ENCODE measurements at places on chromosomes 12 and 14.
A peak's percentile ranks its signal among the peaks of the same experiment; 100 is the strongest.

DNA sequence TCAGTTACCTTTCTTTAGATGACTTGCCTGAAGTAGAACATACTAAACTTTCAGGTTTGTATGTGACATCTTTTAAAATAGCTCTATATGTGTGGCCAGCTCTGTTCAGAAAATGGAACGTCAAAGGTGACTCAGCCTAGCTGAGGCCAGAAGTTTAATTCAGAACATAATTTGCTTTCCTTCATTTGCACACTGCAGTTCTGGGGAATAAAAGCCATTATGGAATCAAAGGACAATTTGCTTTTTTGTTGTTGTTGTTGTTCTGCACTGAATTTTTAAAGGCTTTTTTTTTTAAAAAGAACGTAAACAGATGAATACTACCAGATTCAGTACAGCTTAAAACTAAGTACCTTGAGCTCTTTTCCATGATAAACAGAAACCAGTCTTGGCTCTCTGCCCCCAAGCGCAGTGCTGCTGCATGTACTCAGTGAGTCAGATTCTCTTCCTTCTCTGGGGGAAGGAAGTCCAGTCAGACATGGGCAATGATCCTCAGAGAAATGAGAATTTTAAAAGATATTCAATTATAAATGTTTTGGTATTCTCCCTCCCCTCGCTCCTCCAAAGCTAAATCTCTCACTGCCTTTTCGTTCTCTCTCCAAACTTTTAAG is 644.2 kb downstream of the NOVA1 start:
- no peak for DNase-seq

- DNase-seq, result no peak
Measured at GRCh38 chr14:55077170-55078151, 26.0 kb downstream of the MAPK1IP1L start.

- no peak for DNase-seq
Measured at GRCh38 chr14:86777963-86778602, 1214.9 kb downstream of the GALC start.

DNA sequence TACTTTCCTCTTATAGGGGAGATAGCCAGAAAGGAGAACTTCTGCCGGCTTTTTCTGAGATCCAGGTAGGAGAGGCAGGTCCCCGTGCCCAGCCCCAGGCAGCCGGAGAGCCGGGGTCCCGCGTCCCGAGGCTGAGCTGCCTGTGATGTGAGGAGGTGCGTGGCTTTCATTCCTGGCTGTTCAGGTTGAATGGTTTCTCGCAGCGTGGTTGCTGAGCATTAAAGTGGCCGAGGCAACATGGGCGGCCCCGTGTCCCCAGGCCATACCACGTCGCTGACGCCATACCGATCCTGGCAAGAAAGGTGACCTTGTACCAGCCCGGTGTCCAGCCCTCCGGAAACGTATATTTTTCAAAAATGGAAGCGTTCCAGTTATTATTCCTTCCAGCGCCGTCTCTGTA is 116.7 kb upstream of the MYL2 start:
- no peak for DNase-seq

GRCh38 chr12:118501489-118501888 is 125.1 kb downstream of the SUDS3 start:
- DNase-seq, result no peak

- peak; percentile 99 for DNase-seq
Measured at GRCh38 chr12:58639318-58639934, 280.9 kb downstream of the LRIG3 start.

DNA sequence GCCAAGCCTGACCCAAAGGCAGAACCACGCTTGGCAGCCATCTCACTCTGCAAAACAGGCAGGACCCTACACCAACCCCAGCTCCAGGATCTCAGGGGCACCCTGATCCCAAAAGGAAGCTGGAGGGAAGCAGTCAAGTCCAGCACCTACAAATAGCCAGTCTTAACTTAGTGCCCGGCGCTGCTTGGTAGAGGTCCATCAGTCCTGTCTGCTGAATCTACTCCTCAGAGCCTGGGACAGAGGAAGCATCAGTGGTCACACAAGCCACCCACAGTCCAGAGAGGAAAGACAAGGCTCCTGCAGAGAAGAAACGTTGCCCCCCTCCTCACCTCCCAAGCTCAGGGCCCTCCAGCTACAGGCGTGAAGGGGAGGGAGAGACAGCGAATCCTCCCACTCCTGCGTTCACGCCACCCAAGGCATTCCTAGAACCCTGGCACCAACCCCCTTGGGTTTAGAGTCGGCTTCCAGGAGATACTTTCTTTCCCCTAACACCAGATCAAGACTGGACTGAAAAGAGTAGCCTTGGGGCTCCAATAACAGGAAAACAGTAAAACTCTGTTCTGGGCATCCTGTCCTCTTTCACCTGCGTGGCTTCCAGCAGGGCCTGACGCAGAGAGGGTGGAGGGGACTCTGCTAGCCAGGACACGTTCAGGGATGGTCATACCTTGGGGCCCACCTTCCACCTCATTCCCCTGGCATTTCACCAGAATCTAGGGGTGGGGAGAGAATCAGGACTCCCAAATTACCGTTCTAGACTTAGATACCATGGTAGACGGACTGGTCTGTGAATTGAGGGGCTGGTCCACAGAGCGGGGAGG is 1.2 kb downstream of the PXN start:
- no peak for DNase-seq

DNA sequence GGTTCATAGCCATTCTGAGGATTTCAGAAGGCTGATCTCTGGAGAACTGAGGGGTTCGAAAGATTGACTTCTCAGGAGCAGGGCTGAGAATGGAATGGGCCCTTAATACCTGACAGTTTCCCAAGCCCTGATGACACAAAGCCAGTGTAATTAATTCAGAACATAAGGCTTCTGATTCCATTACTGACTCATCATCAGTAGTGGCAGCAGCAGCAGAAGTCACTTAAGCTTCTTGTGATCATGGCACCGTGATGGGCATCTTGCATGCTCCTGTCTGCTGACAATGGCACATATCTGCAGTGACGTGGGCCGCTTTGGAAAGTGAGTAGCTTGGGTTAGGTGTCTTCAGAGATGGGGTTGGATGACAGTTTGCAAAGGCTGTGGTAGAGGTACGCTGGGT is 38.2 kb upstream of the GSG1 start:
- DNase-seq, result no peak

- no peak for DNase-seq
Measured at GRCh38 chr14:95204705-95205104, 47.4 kb upstream of the DICER1 start.

- no peak for DNase-seq
Measured at GRCh38 chr14:94769391-94770250, at the start of gene GSC. TSS of gene GSC (minus strand) at chr14:94770113. CDS start at chr14:94770015, 98 bp downstream.

DNA sequence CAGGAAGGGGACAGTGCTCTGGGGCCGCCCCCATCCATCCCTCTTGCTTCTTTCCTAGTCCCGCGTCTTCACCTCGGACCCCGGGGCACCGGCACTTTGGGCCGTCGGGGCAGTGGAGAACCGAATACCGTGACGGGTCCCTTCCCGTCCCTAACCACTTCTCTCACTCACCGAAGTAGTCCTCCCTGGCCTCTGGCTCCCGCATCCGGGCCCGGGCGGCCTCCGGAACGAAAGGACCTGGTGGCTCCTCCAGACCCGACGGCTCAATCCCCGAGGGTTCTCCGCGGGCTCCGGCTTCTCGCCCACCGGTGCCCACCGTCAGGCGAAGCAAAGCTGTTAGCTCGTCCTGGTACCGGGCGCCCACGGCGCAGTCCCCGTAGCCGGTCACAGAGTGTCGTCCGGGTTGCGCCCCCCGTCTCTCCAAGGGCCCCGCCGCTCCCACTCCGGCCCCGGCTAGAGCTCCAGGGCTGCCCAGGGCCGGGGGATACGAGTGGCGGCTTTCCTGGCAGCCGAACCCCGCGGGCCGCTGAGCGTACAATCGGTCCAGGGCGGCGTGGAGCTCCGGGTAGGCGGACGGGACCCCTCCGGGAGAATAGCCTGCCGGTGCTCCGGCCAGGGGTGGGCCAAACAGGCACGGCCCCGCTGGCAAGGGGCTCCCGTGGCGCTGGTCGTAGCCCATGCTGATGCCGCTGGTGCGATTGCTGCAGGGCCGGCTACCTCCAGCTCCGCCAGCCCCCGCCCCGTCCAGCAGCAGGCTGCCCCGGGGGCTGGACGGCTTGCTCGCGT is 1.1 kb downstream of the AJUBA start:
- DNase-seq, result no peak

GRCh38 chr12:118187751-118188435 is 52.0 kb downstream of the PEBP1 start:
- no peak for DNase-seq

GRCh38 chr14:77498984-77499527 is 440 bp upstream of the ISM2 start:
- no peak for DNase-seq

DNA sequence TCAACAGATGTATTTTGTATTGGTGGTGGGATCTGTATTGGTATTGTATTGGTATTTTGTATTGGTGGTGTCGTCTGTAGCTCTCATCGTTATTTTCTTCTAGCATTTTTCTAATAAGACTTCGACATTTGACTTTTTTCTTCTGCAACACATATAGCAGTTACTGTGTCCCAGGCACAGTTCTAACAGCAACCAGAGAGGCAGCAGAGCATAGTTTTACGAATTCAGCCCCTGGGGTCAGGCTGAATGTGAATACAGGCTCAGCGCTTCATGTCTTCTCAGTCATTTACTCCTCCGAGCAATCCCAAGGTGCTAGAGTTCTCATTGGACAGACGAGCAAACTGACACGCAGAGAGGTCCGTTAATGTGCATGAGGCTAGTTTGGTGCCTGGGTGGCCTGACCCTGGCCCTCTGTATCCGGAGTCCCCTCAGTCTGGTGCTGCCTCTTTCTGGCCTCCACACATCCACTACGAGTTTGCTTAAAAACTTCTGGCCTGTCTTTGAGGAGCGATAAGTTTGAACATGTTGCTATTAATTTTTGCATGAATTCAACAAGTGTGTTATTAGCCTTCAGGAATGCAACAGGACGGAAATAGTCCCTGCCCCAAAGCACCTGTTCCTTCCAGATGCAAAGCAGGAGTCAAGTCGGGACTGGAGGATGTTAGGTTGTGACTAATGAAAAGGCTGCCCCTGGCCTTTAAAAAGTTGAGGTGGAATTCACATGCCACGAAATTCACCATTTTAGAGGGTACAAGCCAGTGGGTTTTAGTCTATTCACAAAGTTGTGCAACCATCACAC is 87.0 kb downstream of the GLT1D1 start:
- DNase-seq, result no peak

GRCh38 chr12:11568762-11569478 is 80.6 kb upstream of the ETV6 start:
- no peak for DNase-seq

- DNase-seq, result no peak
Measured at GRCh38 chr14:37668646-37669045, 73.2 kb downstream of the TTC6 start.

GRCh38 chr14:71711619-71712018 is 220.6 kb upstream of the RGS6 start:
- DNase-seq, result no peak

- no peak for DNase-seq
Measured at GRCh38 chr12:19191089-19191488, 61.6 kb downstream of the PLEKHA5 start.

DNA sequence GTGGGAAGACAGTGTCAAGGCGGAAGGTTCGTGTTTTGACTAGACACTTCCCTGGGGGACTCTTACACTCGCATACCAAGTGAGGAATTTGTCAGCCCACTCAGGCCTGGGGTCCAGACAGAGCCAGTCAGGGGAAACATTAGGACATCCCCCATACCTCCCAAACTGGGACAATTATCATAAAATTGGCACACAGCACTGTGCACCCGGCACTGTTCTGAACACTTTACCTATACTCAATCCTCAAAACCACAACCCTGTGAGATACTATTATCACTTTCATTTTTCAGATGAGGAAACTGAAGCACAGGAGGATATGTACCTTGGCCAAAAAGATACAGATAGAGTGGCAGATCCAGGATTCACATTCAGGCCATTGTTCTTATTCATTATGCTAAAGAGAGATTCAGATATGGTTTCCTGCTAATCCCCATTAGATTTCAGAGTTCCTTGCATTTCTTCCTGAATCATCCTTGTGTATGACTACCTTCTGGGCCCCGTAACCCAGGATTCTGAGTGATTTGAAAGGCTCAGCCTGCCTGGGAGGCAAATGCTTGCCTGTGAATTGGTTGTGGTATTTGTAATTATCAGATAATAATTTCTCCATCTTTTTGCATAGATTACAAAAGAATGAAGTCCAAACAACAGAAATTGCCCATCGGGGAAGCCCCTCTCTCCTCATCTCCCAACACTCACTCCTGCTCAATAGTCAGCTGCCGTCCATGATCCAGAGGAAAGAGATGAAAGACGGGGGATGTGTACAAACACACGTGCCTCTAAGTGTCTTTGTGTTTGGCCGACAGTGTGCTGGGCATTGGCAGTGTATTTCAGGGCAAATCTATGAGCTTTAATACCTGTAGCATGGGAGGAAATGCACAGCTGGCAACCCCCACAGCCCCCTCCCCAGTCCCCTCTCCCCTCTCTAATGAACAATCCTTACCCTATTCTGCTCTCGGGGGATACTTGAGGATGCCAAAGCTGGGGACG is 4.6 kb downstream of the TAC3 start:
- DNase-seq, result no peak

GRCh38 chr14:106174206-106174605 is 647.8 kb downstream of the TMEM121 start:
- no peak for DNase-seq

GRCh38 chr12:131005161-131006035 is 51.7 kb downstream of the ADGRD1 start:
- no peak for DNase-seq

DNA sequence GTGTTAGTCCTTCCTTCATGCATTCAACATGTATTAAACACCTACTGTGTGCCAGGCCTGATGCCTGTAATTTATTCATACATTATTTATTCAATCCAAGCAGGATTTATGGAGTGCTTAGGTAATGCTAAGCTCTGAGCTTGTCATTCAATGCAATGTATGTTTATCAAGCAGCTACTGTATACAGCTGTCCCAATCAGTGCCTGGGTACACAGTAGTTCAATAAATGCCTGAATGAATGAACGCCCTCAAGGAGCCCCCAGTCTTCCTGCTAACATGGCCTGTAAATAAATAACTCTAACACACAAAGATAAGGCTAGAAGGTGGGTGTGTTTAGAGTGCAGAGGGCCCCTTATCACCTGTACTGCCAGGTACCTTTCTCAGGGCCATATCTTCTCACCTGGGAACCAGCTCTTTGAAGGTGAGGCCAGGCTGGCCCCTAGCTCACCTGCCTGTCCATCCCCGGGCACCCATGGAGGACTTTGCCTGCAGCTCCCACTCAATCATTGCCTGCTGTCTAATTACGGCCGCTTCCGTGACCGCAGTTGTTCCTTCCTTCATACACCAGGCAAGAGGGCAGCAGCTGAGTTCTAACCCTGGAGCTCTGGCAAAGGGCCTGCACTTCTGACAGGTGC is 20.0 kb upstream of the KDM2B start:
- no peak for DNase-seq

- DNase-seq, result no peak
Measured at GRCh38 chr12:18580706-18581105, 157.1 kb downstream of the PLCZ1 start.

DNA sequence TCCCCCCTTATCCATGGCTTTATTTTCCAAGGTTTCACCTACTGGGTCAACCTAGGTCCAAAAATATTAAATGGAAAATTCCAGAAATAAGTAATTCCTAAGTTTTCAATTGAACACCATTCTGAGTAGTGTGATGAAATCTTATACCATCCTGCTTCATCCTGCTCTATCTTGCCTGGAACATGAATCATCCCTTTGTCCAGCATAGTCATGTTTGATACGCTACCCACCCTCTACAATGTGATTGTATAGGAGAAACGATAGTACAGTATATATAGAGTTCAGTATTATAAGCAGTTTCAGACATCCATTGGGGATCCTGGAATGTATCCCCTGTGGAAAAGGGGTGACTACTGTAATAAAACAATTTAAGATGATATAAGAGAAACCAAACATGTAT is 62.2 kb downstream of the IFNG start:
- DNase-seq, result no peak

Measured in NCI-H1417 treated with DMSO at 0.1 percent for 48 hours (cell line).